ENCODE measurements at places on chromosomes 7 and 10.

GRCh38 chr7:12133865-12134264, 77.2 kb upstream of the TMEM106B start:
- DNase-seq = no peak

- no peak for DNase-seq
Observed at GRCh38 chr7:43372676-43373355, 210.1 kb upstream of the STK17A start.

GRCh38 chr7:42986781-42987248, 54.6 kb downstream of the MRPL32 start:
- DNase-seq = no peak

GRCh38 chr7:157300369-157300825, 36.4 kb upstream of the DNAJB6 start:
- DNase-seq = no peak

- DNase-seq = no peak
Observed at GRCh38 chr7:20861468-20861867, 74.8 kb upstream of the SP8 start.

DNA sequence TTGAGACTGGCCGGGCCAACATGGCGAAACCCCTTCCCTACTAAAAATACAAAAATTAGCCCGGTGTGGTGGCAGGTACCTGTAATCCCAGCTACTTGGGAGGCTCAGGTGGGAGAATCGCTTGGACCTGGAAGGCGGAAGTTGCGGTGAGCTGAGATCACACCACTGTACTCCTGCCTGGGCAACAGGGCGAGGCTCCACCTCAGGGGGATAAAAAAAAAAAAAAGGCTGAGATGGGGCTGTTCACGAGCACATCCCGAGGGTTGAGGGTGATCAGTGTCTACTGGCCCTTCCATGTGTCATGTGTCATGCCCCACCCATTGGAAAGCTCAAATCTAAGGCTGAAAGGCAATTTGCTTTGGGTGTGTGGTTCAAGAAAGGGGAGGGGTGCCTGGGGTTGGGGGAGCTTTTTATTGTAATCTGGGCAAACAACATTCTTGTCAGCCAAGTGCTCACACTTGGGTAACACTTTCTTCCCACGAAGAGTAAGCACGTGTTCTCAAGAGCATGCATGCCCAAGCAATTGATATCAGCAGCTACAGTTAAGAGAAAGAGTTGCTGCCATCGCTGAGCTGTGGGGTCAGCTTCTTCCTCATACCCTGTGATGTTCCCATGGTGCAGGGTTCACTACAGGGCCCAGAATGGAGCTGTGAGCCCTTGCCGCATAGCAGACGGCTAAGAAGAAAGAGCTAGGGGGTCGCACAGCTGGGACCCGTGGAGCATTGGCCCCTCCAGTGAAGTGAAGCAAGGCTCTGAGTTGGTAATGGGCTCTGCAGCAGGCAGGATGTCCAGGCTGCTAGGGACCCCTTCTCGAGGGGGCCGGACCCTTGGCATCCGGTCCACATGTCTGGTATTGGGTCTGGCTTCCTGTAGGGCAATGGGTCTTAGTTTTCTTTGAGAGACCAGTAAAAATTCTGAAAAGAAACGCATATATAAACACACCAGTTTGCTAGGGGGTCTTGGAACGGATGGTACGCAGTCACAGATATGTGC, 9.9 kb upstream of the ACSL5 start:
- no peak for DNase-seq

DNA sequence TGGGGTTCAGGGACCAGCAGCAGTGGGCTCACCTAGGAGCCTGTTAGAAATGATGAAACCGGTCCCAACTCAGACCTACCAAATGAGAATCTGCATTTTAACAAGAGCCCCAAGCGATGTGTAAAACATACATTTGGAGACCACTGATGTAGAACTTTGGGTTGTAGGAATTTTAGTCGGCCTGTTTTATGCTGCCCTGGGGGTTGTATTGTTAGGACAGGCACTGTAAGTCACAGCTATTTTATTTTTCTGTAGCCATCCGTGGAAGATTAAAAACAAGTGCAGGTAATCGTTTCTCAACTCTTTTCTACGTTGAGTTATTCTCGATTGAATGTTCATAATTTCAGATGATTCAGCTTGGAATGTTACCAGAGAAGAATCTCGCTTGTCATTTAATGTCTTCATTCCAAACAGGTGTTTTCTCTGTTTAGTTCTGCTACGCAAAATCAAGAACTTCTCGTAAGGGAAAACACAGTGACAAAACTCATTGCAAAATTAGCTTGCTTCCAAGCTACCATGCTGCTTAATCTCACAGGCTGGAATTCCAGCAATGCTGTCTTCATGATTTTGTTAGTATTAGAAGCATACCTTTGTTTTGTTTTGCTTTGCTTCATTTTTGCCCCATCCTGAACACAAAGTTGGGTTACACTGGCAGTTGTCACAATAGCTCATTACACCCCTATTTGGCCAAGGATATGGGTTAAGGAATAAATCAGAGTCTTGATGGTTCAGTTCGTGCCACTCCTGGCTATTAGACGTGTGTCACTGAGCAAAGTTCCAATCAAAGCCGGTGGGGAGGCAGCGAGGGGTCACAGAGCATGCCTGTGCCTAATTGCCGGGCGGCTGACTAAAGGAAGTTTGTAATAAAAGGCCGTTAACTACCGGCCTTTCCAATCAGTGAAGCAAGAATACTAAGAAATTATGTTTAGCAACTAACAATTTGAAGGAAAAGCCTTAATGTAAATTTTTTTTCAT, 676.9 kb downstream of the GATA3 start:
- DNase-seq = no peak

DNA sequence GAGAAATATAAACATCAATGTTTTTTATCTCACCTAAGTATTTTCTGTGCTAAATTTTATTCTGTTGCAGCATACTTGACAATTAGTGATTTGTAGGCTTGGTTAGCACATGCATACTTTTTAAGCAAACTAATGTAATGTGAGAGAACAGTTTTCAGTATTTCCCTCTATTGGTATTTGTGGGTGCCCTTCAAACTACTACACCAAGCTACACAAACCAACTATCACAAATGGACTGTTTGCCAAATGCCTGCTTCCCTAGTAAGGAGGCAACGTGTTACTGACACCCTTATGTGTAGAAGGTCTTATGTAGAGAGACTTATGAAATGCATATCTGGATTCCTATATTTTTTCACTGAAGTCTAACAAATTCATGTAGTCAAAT, 98.4 kb upstream of the FZD1 start:
- no peak for DNase-seq

- DNase-seq = no peak
Observed at GRCh38 chr7:19526639-19527038, 182.2 kb downstream of the POLR1F start.

DNA sequence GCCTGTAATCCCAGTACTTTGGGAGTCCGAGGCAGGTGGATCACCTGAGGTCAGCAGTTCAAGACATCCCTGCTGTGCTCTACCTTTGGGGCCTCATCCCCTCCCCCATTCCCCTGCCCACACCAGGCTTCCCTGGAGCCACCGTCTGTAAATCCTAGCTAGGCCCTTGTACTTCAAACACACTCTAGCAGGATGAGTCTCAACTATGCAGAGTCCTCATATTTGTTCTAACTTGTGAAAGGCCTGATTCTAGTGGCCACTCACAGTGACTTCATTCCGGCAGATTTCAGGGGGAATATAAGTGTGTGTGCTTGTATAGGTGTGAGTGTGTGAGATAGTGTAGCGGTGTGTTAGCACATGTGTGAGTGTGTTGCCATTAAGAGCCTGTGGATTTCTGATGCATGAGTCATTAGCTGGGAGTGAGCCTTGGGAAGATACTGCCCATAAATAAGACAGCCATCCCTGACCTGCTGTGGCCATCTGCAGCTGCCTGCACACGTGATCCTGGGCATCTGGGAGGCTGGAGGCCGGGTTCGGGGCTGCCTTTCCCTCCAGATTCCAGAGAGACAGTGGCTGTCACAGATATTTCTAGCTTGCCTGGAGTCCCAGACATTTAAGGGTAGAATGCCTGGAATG, 1.7 kb upstream of the NEURL1 start:
- DNase-seq = peak; percentile 77

- DNase-seq = no peak
Observed at GRCh38 chr7:25026156-25026555, 46.2 kb upstream of the OSBPL3 start.

DNA sequence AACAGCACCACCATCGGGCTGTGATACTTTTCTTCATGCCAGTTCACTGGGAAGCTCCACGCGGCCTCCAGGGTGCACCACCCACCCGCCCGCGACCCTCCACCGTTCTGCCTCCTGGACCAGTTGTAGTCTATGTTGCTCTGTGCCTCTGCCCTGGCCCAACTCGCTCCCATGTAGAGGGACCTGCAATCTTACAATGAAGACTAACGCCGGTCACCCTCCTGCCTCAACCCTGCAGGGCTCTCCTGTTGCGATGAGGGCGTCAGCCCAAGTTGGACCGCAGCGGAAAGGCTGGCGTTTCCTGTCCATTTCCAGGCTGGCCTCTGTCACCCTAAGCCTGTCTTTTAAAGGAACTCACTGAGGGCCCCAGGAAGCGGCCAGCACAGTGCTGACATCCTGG, 34.9 kb downstream of the IL15RA start:
- no peak for DNase-seq

DNA sequence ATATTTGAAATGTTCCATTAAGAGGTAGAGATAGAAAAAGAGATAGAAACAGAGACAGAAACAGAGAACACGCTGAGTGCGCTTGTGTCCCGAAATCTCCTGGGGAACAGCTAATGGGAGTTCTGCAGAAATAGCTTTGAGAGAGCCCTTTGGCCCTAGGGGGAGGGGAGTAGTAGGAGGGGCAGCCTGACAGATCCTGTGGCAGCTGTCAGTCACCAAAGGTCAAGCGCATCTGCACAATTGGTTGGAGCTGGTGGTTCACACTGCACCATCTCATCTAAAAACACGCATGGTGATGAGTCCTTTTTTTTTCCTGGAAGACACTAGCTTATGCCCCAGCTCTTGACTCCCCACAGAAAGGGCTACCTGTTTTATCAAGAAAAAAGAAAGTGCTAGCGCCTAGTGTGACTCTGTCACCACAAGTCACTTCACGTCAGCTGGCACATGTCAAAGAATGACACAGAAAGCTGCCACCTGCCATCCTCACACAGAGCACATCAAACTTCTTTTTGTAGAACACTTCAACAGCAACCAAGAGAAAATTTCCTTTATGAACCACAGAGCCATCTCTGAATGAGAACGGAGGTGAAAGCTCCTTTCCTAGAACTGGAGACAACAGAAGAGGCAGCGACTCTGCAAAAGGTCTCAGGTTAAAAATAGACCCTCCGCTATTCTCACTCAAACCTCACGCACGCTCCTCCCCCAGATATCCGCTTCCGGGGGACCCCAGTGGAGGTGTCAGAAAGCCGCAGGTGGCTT, 125.7 kb downstream of the GFRA1 start:
- DNase-seq = no peak

GRCh38 chr10:48791267-48791928, 106.7 kb downstream of the WDFY4 start:
- no peak for DNase-seq

DNA sequence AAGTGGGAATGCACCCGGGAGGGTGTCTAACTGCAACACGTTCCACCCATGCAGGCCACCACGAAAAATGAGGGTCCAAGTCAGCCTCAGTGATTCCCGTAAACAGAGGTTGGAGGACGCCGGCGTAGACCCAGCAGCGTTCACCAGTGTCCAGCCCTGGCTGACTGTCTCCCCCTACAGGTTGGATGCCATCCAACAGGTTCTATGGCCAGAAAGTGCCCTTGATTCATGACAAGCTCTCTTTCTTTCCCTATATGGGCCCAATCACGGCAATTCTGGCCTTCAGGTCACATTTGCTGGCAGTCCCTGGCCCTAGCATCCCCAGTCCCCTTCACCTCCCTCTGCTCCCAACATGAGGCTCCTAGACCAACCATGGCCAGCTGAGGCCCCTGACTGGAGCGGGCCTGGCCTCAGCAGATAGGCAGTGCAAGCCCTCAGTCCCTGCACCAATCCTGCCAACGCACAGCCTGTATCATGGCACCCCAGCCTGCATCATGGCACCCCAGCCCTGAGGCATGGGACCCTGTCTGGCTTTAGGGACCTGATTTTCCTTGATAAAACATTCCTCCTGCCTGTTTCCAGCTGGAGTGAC, 227.4 kb downstream of the GRID1 start:
- DNase-seq = no peak

DNA sequence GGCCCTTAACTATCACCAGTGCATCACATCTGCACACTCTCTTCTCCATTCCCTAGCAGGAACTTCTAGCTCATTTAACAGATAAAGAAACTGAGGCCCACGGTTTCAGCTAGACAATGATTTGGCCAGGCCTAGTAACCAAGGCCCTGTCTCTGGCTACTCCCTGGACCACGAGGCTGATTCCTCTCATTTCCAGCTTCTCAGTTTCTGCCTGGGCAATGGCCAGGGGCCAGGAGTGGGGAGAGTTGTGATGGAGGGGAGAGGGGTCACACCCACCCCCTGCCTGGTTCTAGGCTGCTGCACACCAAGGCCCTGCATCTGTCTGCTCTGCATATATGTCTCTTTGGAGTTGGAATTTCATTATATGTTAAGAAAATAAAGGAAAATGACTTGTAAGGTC, 13.5 kb downstream of the AQP1 start:
- no peak for DNase-seq

DNA sequence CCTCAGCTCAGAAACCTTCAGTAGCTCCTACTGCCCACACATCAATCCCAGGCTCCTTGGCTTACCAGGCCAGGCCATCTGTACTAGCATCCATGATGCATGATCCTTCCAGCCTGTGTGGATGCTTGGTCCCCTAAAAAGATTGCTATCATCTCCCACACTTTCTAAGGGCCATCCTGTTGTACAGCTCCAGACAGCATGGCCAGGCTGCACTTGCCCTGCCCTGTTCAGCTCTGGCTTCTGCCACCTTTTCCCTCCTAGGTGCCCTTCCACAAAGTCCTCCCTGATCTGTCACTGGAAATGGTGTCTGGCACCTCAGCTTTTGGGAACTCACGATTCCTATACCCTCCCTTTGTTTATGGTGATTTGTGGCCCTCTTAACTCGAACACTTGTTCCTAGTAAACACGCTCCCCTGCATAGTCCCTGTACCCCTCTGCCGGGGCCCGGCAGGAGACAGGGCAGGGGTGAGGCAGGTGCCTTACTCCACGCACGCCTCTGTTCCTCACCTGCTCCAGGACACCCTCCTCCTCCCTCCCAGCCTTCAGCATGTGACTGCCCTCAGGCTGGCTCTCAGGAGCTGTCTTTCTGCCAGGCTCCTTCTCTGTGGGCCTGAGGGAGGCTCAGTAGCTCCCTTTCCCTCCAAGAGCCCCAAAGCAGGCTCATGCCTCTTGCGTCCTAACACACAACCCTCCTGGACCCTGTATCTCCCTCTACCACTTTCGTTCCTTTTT, 71.8 kb downstream of the CDH23 start:
- no peak for DNase-seq

- no peak for DNase-seq
Observed at GRCh38 chr7:69575651-69576050, 22.6 kb upstream of the AUTS2 start.

GRCh38 chr7:44348851-44349781, 23.7 kb upstream of the CAMK2B start:
- no peak for DNase-seq

DNA sequence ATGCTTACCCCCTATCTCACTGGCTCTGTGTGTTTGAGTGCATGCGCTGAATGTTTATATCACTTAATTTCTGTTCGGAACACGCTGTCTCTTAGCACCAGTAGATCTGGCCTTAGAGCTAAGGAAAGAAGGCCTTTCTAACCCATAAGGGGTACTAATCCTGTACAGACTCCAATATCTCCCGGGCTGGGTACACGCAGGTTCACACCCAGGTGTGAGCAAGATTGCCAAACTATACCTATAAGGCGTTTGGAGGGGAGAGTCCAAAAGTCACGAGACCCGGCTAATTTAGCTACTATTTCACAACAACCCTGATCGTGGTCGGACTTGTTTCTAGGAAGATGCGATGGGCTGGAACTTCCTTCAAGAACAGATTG, 727 bp upstream of the PDSS1 start:
- DNase-seq = no peak

Data from H54 (cell line).